ENCODE measurements at places on chromosomes 6 and 20. TPM values are rescaled to one million over a fixed set of nuclear protein-coding genes. Genes with fewer than 3 reads are reported as not detected.

DNA sequence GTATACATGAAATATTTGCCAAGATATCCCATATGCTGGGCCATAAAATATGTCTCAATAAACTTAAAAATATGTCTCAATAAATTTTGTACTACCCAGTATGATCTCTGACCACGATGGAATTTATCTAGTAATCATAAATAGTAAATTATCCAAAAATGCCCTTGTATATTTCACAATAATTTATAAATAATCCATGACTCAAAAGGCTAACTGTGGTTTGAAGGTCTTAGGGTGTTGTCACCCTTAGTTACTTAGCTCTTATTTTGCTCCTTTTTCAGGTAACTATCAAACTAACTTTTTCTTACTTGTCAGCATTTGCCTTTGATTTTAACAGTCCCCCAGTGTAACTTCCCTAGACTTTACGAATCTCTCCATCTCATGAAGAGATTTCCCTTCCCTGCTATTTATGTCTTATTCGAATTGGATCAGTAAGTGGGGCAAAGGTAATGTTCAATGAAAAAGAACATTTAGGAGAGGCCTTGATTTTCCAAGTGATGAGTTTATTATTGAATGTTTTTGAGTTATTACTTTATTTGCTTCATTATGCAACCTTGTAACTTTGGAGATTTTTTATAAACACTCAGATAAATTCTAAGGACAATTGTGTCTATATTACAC is 109.0 kb upstream of the THBS2 start:
- DNase-seq = no peak

- no peak for DNase-seq
These were observed 412.6 kb upstream of the PLCB4 start for GRCh38 chr20:8656335-8656734.

GRCh38 chr6:38400101-38400500 is 239.6 kb downstream of the BTBD9 start:
- no peak for DNase-seq

Gene HS3ST5
- total RNA-seq = not detected

Gene ANKRD6
- 7.1 TPM for total RNA-seq

Gene HLA-DOA
- 1.2 TPM for total RNA-seq

Gene XKR7
- not detected for total RNA-seq

Gene WFDC10B
- not detected for total RNA-seq
